Fibroblast of villous mesenchyme (primary cell): ENCODE measurements at places on chromosomes 5 and 9. TPM values are rescaled to one million over a fixed set of nuclear protein-coding genes. Genes with fewer than 3 reads are reported as not detected.

The WNT8A gene
- total RNA-seq: not detected in 2 replicates

The CENPH gene
- total RNA-seq: 11.9 and 12.1 TPM in 2 replicates

The CDX1 gene
- under 0.01 and 0.64 TPM in 2 replicates for total RNA-seq

The SAXO1 gene
- not detected in 2 replicates for total RNA-seq

The DAPK1 gene
- total RNA-seq: 3.9 and 8.6 TPM in 2 replicates

The PLPP1 gene
- 97.6 and 201 TPM in 2 replicates for total RNA-seq

The SLC6A18 gene
- not detected in 2 replicates for total RNA-seq

The C1QTNF3 gene
- 0.86 and 1.9 TPM in 2 replicates for total RNA-seq

The TNFSF15 gene
- 4.5 and 5.6 TPM in 2 replicates for total RNA-seq

The DUSP1 gene
- total RNA-seq: 98.2 and 246 TPM in 2 replicates

The PCDHA9 gene
- under 0.01 TPM in 2 replicates for total RNA-seq

The GNAQ gene
- total RNA-seq: 44.1 and 53.1 TPM in 2 replicates

The TAF11L5 gene
- total RNA-seq: not detected in 2 replicates

The PSMD5 gene
- total RNA-seq: 35.1 and 50.1 TPM in 2 replicates

The RANBP3L gene
- 0.32 and 1.3 TPM in 2 replicates for total RNA-seq

The LHX2 gene
- total RNA-seq: not detected in 2 replicates

The LCN12 gene
- 0.86 TPM in 1 of 2 replicates, not detected in the other for total RNA-seq

The DOCK8 gene
- 0.32 and 2.6 TPM in 2 replicates for total RNA-seq

The SLC4A9 gene
- total RNA-seq: not detected in 2 replicates

The CAMK2A gene
- 1.3 TPM in 2 replicates for total RNA-seq

The C9orf50 gene
- 0.32 TPM in 1 of 2 replicates, not detected in the other for total RNA-seq

The PCDHB14 gene
- 0.32 and 0.43 TPM in 2 replicates for total RNA-seq

The TRIM14 gene
- 9.3 and 13.4 TPM in 2 replicates for total RNA-seq

The IFNB1 gene
- not detected in 2 replicates for total RNA-seq

The PTPN3 gene
- under 0.01 TPM in 2 replicates for total RNA-seq

The TAF1L gene
- total RNA-seq: under 0.01 TPM in 1 of 2 replicates, not detected in the other

The SPATA31A6 gene
- not detected in 2 replicates for total RNA-seq

The C1QTNF2 gene
- 0.43 and 0.64 TPM in 2 replicates for total RNA-seq

The BTNL8 gene
- not detected in 2 replicates for total RNA-seq

The POMT1 gene
- 27.1 and 36.3 TPM in 2 replicates for total RNA-seq

The COMMD10 gene
- total RNA-seq: 26.4 and 38.9 TPM in 2 replicates

The TRIM7 gene
- total RNA-seq: 2.2 and 2.3 TPM in 2 replicates

The SH3PXD2B gene
- total RNA-seq: 28.1 and 32.2 TPM in 2 replicates

The OLFM1 gene
- 0.43 and 0.64 TPM in 2 replicates for total RNA-seq

The IL3 gene
- not detected in 2 replicates for total RNA-seq

The DCANP1 gene
- not detected in 2 replicates for total RNA-seq

The PCDHA5 gene
- under 0.01 TPM in 2 replicates for total RNA-seq

The OLFML2A gene
- 4.3 and 5.5 TPM in 2 replicates for total RNA-seq

The PCDHGC5 gene
- 2.6 TPM in 2 replicates for total RNA-seq

The INSL4 gene
- total RNA-seq: not detected in 2 replicates
